ENCODE measurements at places on chromosomes 13 and 19. TPM values are rescaled to one million over a fixed set of nuclear protein-coding genes. Genes with fewer than 3 reads are reported as not detected.

- no peak for DNase-seq
These were observed 270.0 kb downstream of the KCNRG start for GRCh38 chr13:50285283-50285682.

DNA sequence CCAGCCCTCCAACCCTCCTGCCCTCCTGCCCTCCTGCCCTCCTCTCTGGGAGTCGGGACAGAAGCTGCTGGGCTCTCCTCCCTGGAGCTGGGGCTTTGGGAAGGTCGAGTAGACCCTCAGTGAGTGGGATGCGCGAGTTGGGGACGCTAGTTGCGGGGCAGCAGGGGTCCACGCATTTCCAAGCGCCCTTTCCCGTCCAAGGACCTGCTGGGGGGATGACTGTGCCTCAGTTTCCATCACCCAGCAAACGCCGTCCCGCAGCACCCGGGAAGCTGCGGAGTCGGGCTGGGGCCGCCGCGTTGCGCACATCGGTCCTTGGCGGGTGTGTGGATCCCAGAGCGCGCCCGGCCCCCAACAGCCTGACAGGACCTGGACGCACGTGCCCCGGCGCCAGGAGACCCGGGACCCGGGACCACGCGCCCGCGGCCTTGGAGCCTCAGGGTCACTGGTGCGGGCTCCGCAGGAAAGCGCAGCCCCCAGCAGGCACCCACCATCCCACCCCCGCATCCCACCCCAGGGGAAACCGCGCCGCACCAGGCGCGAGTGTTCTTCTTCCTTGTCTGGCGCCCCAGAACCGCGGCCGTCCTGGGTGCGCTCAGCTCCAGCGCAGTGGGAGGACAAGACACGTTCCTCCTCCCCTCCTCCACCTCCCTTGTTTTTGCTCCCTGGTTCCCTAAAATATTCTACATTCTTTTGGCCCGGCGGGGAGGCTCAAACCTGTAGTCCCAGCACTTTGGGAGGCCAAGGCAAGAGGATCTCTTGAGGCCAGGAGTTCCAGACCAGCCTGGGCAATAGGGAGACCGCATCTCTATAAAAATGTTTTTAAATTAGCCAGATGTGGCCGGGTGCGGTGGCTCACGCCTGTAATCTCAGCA, 9.2 kb downstream of the ONECUT3 start:
- DNase-seq: no peak

GRCh38 chr13:51502153-51502651, 49.4 kb upstream of the INTS6 start:
- DNase-seq: peak; percentile 65

DNA sequence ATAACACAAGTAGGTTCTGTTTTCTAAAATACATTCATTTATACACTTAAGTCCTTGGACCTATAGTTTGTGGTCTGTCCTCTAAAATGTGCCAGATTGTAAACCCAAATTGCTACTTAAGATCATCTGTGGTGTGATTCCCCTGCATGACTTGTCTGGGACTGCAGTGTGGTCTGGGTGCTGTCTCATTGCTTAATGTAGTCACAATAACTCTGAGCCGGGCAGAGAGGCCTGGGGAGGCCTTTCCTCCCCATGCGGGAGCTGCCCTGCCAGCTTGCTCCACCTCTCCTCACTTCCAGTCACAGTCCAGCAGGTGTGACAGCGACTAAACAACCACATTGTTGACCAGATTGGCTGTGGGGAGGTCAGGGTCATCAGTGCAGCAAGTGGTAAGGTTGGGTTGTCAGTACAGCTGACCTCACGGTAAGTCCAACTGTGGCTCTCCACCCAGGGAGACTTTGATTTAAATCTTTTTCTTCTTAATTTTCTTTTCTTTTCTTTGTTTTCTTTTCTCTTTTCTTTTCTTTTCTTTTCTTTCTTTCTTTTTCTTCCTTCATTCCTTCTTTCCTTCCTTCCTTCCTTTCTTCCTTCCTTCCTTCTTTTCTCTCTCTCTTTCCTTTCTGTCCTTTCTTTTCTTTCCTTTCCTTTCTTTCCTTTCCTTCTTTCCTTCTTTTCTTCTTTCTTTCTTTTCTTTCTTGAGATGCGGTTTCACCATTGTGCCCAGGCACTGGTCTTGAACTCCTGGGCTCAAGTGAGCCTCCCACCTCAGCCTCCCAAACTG, 4.4 kb upstream of the TUBA3C start:
- no peak for DNase-seq

GRCh38 chr13:54029226-54029625, 1000.6 kb downstream of the OLFM4 start:
- peak; percentile 21 for DNase-seq

DNA sequence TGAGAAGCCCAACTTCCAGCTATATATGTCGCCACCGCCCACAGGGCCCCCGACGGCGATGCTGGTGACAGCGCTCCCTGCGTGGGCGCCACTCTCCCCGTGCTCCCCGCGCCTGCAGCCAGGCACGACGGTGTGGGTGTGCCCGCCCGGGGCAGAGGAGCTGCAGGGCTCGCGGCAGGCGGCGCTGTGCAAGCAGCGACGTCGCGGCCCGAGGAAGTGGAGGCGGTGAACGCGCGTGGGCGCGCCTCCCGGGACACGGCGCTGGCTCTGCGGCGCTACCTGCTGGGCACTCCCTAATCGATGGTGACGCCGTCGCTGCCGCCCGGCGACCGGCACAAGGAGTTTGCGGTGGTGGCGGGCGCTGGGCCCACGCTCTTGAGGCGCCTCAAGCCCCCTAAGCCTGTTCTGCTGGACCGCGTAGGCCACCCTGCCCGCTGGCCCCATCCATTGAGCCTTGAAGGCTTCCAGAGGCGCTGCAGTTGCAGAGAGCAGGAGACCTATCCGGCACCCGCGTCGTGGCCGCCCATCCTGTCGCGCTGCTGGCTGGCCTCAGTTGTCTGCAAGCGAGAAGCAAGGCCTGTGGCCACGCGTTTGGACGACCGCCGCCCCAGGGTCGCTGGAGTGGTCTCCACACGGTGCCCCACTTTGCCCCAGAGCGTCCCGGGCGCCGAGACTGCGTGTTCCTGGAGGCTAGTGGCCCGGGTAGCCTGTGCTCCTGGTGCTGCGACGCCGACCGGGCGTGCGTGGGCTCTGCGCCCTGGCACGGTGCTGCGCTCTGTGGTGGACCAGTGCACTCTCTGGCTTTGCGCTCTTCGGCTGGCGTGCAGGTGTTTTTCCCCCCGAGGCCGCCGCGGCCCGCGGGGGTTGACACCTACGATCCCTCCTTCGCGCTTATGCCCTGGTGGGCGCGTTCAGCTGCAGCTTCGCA, 23.1 kb downstream of the LRFN3 start:
- DNase-seq: no peak

DNA sequence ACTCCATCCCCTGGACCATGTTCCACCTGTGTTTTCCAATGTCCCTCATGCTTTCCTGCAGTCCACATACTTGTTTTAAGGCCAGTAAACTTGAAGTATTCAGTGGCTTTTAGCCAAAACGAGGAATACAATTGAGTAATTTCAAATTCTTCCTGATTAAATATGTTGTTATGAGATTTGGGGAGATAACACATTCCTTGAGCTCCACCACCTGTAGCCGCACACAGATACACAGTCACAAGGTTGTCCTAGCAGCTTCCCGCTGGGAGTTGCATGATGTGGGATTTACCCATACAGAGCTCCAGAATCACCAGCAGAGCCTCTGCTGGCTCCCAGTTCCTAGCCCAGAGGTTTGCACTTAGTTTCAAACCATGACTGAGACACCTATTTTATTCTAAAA, 53.6 kb upstream of the FRY start:
- DNase-seq: no peak

DNA sequence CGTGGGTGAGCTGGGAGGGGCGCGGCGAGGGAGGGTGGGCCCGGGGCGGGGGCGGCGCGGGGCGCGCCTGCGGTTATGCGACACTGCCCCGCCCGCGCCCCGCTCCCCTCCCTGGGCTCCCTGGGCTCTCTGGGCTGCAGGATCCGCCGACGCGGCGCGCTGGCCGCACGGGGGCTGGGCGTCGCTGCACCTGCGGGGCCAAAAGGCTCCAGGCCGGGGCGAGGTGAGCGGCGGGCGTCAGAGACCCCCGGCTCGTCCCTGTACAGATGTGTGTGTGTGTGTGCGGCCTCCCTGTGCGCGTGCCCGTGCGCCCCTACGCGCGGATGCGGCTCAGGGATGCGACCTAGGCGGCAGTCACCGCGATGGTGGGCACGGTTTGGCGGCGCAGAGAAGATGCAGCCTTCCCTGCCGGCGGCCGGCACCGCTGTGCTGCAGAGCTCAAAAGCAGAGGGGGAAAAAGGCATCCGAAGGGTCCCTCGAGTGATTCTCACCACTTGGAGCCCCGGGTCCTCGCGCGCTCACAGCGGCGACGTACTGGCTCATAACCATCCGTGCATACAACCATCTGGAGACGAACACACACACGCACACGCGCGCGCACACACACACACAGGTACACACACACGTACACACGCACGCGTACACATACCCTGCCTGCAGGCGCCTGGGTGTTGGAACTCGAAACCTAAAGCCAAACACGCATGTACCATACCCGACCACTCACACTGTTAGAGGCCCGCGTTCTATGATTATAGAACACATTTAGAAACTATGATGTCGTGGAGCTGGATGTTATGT, 709 bp downstream of the ATP8A2 start:
- no peak for DNase-seq

- no peak for DNase-seq
These were observed 117.3 kb downstream of the SOX1 start for GRCh38 chr13:112184261-112184660.

DNA sequence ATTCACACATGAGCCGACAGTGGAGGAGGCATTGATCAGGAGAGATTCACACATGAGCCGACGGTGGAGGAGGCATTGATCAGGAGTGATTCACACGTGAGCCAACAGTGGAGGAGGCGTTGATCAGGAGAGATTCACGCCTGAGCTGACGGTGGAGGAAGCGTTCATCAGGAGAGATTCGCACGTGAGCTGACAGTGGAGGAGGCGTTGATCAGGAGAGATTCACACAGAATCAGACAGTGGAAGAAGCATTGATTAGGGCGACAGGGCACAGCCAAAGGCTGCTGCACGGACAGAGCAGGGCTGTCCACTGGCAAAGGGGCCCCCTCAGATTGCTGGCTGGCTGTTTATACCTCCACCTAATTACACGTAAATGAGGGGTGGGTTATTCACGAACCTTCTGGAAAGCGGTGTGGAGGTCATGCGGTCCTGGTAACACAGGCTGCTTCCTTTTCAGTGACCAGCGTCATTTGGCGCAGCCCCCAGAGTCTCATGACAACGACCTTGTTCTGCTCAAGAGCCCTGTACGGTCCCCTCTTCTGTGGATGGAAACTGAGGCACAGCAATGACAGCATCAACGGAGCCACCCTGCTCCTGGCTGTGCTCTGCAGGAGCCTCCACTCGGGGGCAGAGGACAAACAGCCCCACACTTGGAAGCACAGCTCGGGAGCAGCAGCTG, 50.6 kb upstream of the GAS6 start:
- no peak for DNase-seq

WDR87 gene
- not detected for total RNA-seq

NCCRP1 gene
- total RNA-seq: not detected

COPE gene
- 277 TPM for total RNA-seq

KBTBD7 gene
- total RNA-seq: 4.6 TPM

C3 gene
- total RNA-seq: 5.9 TPM
